ENCODE measurements at places on chromosomes 5 and 9.

DNA sequence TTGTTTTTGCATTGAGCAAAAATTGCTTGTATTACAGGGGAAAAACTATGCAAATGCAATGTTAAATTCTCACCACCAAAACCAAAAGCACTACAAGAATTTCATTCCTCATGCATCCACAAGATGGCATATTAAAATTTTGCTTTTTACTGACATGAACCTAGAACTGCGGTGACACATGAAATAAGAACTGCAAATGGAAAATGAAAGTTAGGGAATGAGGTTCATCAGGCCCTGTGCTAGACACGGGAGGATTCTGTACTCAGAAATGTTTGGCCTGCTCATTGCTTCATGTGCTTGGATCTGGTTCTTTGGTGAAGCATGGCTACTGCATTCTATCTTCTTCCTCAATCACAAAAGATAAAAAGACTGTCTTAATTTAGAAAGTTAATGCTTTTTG, 9.1 kb upstream of the RFK start:
- no peak for DNase-seq

GRCh38 chr9:32841314-32841713, 58.0 kb downstream of the TMEM215 start:
- DNase-seq: no peak

DNA sequence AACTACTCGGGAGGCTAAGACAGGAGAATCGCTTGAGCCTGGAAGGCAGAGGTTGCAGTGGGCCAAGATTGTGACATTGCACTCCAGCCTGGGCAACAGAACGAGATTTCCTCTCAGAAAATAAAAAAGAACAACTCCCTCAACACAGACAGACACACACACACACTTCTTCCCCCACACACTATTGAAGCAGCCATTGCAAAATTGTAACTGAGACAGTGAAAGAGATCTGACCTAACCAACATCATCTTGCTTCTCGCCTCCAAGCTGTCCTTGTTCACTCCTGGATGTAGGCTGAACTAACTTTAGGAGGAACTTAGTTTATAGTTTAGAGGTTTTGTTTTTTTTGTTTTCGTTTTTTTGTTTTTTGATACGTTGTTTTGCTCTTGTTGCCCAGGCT, 13.0 kb upstream of the PLIN2 start:
- no peak for DNase-seq

- DNase-seq: no peak
Observed at GRCh38 chr9:126796758-126797157, 8.1 kb upstream of the ZBTB43 start.

GRCh38 chr5:110056580-110057114, 366.9 kb downstream of the MAN2A1 start:
- no peak for DNase-seq

DNA sequence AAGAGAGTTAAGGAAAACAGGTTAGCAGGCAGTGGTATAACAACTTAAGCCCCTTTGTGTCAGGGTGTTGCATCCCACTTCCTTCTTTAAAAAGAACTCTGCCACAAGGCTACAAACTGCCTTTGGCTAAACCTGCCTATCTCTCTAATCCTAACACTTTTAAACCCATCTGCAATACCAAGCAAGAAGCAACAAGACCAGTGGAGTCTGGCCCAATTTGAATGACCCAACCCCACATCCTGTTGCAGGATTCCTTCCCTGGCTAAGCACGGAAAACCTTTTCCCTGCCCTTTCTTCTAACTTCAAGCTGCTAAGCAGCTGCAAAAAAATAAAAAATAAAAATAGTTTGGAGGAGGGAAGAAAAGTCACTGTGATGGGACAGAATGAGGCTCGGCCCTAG, 27.1 kb downstream of the ABCA1 start:
- DNase-seq: no peak

DNA sequence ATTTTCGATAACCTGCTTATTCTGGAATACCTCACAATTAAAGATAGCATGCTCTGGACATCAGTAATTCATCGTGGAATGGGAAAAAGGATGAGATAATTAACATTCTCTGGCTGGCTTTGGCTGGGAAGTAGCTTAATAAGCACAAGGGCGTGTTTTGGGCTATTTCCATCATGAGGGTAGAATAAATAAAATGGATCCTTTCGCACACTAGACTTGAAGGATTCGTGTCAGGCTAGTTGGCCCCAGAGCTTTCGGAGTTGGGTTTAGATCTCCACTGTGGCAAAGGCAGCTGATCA, 151.2 kb upstream of the ADRA1B start:
- DNase-seq: no peak

DNA sequence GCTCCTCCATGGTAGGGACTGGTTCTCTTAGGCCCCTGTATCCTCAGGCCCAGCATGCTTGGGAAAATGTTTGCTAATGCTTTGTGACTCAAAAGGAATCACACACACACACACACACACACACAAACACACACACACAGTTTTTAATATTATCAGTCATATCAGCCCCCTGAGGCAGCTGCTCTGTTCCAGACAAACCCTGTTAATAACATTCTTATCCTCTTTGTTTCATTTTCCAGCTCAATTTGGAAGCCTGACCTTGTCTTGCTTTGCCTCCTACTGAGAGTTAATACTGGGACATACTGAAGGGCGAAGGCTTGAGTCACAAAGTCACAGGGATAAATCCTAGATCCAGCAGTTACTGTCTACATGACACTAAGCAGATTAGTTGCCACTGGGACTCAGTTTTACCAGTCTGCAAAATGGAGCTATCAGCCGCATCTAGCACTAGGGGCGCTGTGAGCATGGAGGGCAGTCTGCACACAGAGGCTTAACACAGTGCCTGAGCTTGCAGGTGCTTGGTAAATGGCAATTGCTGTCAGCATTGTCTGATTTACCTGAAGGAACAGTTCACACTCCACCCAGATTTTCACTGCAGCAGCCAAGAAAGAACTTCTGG, 37.1 kb upstream of the KCNMB1 start:
- DNase-seq: no peak

GRCh38 chr9:94850540-94851434, 124.3 kb downstream of the AOPEP start:
- DNase-seq: no peak

DNA sequence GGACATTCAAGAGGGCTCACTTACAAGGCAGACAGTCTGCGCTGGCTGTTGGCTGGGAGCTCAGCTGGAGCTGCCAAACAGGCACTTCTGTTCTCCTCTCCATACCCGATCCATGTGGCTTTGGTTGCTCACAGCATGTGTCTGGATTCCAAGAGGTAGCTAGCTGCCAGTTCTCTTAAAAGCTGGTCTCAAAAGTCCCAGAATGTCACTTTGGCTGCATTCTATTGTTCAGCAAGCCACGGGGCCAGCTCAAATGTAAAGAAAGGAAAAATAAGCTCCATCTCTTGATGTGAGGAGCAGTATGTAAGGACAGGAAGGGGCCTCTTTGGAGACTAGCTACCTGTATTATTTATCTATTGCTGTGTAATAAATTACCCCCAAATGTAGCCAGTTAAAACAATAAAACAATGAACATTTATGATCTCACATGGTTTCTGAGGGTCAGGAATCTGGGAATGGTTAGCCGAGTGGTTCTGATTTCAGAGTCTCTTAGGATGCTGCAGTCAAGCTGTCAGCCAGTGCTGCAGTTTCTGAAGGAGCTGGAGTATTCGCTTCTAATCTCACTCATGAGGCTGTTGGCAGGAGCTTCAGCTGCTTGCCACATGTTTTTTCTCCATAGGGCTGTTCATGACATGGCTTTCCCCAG, 112.7 kb upstream of the CLINT1 start:
- DNase-seq: no peak

DNA sequence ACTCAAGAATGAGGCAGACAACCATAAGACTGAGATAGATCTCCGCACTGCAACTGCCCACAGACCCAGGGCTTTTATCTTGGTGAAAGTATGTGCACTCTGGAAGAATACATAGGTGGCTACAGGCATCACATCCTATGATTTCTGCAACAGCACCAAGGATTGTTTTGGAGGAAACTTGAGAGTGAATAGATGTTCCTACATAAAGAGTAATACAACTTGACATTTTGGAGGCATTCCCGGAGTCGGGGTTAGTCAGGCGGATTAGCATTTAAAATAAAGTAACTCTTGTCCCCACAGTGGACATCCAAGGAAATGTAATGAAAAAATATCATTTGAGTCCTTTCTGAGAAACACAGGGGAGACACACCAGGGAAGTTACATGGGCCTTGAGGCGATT, 26.7 kb downstream of the TMEM174 start:
- no peak for DNase-seq

- DNase-seq: no peak
Observed at GRCh38 chr5:140923601-140924000, 2.5 kb upstream of the PCDHAC1 start.

DNA sequence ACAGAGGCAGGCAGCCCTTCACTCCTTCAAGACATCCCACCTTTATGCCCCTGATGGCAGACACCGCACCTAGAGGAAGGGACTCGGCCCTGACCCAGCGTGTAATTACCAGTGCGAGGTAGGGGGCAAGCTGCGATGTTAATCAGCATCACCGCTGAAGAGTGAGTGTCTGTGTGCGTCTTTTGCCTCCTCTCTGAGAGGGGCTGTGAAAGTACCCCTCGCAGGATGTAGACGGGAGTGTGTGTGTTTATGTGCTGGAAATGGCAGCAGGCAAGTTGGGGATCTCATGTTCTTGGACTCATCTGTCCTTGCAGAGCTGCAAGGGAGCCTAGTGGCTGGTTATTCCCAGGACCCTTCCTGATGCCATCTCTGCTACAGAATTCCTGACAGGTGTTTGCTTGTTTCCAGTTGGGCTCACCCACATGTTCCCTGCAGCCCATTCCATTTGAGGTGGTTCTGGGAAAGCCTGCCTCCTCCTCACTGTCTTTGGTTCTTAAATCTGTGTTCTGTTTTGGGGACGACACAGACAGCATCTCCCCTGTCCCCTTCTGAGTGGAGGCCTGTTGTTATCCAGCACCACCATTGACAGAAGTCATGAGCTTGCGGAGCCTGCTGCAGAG, 70.5 kb downstream of the ZNF618 start:
- no peak for DNase-seq

DNA sequence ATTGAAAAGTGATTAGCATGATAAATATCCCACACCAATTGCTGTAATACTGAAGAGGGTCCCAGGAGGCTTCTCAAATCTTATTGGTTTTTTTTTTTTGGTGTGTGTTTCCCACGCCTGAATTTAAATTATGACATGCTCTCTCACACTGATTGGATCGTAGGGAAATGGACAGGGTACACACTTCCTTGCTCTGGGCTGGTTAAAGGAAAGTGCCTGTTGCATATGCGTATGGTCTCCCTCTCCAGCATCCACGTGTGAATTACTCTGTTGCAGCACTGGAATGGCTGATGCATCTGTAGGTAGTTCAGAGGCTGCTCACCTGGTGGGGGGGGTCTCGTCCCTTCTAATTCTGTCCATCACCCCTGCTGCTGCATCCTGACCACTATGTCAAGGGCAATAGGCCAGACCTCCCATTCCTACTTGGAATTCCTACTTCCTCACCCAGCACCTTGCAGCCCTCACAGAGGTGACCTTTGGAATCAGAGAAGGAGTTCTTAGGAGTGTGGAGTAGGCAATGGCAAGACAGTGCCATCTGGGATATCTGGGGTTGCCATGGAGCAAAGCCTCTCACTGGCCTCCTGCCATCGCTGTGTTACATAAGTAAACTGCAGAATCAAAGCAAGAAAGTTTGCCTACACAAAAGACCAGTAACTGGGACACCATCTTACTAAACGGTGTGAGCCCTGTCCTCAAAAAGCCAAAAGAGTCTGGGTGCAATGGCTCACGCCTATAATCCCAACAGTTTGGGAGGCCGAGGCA, 71.4 kb upstream of the FBXW11 start:
- no peak for DNase-seq

GRCh38 chr9:126334721-126335621, 8.3 kb downstream of the MVB12B start:
- DNase-seq: no peak

GRCh38 chr9:96523374-96523773, 73.4 kb downstream of the HABP4 start:
- no peak for DNase-seq

GRCh38 chr5:10339058-10339811, 14.3 kb upstream of the MARCHF6 start:
- DNase-seq: no peak

DNA sequence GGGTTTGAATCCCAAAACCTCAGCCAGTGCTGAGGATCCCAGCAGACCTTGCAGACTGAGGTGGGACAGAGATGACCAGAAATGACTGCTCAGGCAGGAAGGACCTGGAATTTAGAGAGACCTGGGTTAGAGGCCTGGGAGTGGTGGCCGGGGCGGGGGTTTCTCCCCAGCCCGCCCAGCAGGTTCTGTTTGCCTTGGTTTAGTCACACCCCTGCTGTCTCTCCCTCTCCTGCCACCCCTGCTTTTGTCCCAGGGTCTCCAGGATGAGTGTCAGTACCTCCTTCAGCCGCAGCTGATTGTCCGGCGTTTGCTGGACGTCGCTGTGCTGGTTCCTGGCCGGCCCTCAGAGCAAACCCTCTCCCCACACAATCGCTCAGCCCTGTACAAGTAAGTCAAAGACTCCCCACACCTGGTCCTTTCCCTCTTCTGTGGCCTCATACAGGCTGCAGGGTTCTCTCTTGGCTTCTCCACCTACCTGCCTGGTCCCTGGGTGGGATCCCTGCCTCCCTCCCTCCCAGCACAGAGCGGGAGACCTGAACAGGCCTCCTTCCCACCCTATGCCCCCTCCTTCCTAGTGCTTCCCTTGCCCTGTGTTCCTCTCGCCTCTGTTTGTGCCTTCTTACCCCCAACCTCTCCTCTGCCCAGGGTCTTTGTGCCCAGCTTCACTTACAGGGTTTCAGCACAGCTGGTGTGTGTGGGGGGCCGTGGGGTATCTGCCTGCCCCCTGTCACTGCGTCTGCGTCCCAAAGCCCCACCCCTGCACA, 12.0 kb downstream of the TMEM8B start:
- no peak for DNase-seq

- no peak for DNase-seq
Observed at GRCh38 chr5:3336666-3337065, 259.0 kb upstream of the IRX1 start.

DNA sequence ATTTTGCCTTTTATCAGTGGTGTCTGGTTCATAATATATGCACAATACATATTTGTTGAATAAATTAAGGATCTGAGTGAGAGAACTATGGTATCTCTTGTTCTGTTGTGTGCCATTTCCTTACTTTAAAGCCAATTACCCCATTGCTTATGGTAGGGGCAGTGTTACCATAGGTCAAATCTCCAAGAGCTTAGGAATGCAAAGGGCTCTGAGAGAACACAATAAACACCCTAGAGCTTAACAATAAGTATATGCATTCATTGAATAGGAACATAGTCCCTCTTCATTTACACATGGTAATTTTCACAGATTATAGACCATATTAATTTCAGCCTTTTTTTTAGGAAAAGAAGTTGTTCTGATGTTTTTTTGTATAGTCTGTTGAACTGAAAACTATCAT, 112.2 kb downstream of the MCTP1 start:
- no peak for DNase-seq

GRCh38 chr5:127406326-127407121, 110.9 kb upstream of the PRRC1 start:
- no peak for DNase-seq

GRCh38 chr5:120539471-120539870, 75.4 kb downstream of the PRR16 start:
- no peak for DNase-seq

DNA sequence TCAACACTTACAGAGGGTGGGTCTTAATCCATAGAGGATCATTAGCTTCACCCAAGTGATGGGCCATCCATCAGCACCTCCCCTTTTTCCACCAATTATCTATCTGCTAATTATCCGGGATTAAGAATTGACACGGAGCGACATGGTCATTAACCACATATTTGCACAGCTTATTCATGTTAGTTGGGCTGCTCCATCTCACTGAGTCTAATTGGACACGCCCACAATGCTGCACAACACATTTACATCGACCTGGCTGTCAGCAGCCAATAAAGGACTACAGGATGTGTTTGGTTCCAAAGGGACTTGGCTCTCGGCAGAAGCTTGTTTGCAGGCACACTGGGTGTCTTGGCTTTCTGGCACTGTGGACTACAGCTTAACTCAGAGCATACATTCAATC, 21.6 kb downstream of the FOXE1 start:
- DNase-seq: no peak

Data from CMK (cell line).